Stimulated activated CD4-positive, alpha-beta T cell treated with anti-CD3 and anti-CD28 coated beads, Interleukin-12 subunit alpha, Interleukin-12 subunit beta, amount 100 ng/mL, for 24 hours (primary cell): ENCODE measurements at places on chromosomes 12 and 14.

GRCh38 chr12:67659292-67659691 lies 10.7 kb downstream of the DYRK2 start:
- no peak for DNase-seq

GRCh38 chr12:84150201-84150600 lies 762.4 kb downstream of the SLC6A15 start:
- no peak for DNase-seq

DNA sequence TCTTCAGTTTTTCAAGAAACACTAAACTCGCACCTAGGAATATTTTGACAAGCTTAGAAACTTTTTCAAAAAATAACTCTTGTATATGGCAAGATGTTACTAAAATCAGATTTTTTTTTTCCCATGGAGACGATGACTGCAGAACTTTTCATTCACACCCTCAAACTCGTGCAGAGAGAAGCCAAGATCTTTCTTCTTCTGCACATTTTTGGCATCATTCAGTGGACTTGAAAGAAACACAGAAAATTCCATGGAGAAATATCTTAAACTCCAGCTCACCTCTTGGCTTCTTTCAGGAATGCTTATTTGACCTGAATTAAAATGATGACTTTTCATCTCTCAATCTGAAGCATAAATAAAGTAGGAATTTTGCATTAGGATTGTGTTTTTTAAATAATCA lies 919.4 kb downstream of the NRXN3 start:
- DNase-seq = no peak

- DNase-seq = no peak
These were observed 14.3 kb downstream of the COCH start for GRCh38 chr14:30888480-30889243.

DNA sequence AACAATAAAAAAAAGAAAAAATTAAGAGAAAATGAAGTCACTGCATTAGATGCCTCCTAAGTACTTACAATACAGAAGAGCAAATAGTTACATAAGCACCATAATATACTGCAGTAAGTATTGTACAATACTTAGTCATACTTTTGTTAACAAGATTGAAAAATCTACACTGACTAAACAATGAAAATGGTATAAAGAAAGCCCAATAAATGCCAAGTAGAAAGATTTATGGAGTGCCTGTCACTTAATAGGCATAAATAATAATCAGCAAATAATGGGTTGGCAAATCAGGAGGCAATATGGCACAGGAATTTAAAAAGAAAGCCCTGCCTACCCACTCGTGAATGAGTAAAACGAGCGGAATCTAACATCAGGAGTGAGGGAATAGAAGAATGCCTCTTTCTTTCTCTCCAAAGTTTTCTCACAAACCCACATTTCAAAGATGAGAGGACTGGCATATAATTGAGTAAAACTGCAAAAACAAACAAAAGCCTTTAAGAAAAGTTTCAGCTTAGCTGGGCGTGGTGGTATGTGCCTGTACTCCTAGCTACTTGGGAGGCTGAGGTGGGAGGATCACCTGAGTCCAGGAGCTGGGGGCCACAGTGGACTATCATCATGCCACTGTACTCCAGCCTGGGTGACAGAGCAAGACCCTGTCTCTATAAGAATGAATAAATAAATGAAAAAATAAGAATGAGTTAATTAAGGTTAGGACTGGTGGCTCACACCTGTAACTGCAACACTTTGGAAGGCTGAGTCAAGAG lies 36.1 kb downstream of the CRY1 start:
- DNase-seq = no peak

DNA sequence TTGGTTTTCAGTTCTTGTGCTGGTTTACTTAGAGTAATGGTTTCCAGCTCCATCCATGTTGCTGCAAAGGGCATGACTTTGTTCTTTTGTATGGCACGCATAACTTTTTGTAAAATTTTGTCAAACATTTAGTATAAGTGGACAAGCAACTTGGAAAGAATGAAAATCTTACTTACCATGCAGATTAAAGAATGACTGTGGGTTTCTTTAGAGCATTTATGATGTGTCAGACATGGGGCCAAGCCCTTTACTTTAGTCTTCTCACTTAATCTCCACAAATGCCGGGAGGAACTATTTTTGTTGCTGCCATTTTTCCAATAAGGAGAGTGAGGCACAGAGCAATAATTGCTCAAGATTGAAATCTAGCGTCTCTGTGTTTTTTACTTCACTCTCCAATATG lies 652.5 kb upstream of the TBX3 start:
- DNase-seq = no peak

- DNase-seq = no peak
These were observed 50.6 kb upstream of the NUAK1 start for GRCh38 chr12:106189341-106189740.

DNA sequence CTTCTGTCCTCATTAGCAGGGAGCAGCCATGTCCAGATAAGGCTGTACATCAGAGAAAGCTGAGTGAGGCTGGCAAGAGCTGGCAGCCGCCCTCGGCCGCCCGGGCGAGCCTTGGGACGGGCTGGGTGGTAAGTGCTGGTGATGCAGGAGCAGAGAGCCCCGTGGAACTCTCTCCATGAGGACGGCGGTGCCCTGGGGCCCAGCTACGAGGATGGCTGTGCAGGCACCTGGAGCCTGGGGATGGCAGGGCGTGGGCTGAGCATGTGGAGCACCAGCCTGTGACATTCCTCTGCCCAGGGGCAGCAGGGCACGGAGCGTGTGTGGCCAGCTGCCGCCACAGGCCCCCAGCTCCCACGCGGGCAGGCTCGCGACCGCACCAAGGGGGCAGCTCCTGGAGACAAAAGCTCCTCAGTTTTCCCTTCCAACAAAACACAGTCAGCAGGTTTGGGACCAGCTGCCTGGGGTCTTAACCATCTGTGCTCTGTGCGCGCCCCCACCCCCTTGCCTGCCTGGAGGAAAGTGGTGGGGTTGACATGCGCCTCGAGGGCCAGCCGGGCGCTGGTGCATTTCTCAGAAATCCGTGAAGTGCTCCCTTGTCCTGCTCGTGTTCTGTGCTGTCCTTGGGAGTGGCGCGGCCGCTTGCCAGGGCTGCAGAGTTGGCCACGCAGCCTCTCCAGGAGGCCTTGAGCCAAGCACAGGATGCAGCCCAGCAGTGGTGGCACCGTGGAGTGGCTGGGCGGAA lies 21.4 kb downstream of the PACS2 start:
- no peak for DNase-seq

DNA sequence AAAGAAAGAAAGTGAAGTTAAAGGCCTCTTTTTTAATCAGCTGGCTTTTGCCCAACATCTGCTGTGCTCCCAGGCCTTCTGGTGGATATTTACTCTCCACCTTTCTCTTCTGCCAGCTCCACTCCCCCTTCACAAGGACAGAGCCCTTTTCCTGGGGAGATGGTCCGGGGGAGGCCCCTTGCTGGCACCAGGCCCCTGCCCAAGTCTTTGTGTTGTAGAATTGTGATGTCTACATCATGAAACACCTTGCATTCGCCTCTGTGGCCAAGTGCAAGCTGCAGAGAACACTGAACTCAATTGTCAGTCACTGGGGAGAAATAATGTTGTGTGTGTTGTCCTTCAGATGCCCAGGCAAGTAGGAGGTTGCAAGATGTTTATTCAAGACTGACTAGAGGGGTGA lies 150.3 kb downstream of the DPF3 start:
- DNase-seq = no peak

DNA sequence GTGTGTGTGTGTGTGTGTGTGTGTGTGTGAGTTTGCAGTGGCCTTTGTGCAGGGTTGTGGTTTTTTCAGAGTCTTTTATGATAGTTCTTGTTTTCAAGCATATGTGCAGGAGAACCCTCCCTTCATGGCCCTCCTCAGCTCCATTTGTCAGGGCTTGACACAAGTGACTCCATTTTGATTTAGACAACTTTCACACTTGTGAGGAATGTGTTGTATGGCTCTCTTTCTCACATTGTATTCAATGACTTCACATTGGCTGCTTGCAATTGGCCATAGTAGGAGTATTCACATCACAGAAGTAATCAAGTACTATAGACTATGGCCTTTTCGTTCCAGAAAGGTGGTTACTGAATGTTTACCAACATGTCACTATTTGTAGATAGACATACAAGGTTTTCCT lies 133.1 kb downstream of the SLC38A1 start:
- DNase-seq = no peak

- DNase-seq = no peak
These were observed 3.8 kb downstream of the IRAK4 start for GRCh38 chr12:43762596-43762995.

GRCh38 chr14:65042731-65043372 lies 56.2 kb downstream of the FNTB start:
- DNase-seq = no peak

- no peak for DNase-seq
These were observed 5.0 kb upstream of the EPS8 start for GRCh38 chr12:15794196-15794595.

DNA sequence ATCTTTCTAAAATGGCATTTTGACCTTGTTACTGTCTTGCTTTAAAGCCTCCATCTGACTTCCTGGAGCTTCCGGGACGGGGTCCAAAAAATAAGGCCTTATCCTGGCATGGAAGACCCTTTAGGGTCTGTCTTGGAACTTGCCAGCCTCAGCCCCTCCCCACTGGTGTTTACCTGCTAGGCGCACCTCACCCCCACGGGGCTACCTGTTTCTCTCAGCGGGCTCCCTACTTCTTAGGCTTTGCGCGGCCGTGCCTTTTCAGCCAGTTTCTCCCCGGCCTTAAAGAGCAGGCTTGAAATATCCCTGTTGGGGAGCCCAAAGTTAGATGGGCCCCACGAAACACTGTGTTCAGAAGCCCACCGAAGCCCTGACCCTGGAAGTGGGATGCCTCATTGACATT lies 5.1 kb downstream of the RTL1 start:
- DNase-seq = no peak

GRCh38 chr12:79769189-79769859 lies 78.6 kb upstream of the PAWR start:
- DNase-seq = no peak

GRCh38 chr12:40106655-40107054 lies 774 bp upstream of the SLC2A13 start:
- DNase-seq = no peak

DNA sequence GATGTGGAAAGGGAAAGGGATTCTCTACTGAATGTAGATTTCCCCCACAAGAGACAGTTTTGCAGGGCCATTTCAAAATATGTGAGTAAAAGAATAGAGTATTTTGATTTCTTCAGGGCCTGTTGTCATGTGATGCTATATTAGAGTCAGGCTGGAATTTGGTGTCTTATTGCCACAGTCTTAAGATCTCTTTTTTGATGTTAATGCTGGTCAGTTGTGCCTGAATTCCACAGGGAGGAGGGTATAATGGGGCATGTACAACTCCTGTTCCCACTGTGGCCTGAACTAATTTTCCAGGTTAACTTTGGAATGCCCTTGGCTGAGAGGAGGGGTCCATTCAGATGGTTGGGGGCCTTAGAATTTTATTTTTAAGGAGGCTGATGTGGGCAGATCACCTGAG lies 111.0 kb upstream of the MAX start:
- no peak for DNase-seq

GRCh38 chr12:18908191-18908590 lies 170.3 kb downstream of the CAPZA3 start:
- no peak for DNase-seq

- DNase-seq = no peak
These were observed 36.0 kb upstream of the BATF start for GRCh38 chr14:75486318-75486717.

DNA sequence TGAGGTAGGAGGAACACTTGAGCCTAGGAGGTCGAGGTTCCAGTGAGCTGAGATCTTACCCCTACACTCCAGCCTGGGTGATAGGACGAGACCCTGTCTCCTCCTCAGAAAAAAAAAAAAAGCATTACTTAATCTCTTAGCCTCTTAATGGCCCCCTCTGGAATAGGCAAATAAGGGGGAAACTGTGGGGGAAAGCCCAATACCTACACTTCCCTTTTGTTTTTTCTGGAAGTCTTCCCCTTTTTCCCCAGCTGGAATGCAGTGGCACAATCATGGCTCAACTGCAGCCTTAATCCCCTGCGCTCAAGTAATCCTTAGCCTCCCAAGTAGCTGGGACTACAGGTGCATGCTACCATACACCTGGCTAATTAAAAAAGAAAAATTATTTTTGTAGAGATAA lies 32.2 kb downstream of the RCOR1 start:
- no peak for DNase-seq

DNA sequence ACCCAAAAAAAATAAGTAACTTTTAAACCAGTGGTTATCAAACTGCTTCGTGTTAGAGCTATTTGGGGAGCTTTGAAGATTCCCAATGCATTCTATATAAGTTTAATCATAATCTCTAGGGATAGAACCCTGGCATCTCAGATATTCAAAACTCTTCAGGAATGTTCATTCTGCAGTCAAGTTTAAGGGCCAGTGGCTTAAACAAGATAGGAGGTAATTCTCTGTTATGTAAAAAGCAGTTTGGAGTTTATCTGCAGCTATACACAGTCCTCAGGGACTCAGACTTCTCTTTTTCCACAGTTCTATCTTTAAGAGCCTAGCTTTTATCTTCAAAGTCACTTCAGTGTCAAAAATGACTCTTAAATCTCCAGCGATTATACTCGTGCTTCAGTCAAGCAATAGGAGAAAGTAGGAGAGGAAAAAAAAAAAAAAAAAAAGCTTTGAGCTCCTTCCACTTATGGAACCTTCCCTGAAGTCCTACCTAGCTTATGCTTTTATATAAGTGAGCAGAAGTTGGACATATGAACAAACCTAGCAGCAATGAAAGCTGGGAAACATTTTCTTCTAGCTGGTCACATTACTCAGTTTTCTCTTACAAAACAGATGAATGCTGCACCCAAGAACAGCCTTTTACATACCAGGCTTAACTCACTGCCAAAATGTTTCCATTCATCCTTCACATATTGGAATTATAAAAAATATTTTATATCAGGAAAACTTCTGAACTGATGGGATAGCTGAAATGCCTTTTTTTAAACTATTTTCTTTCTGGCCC lies 302.8 kb downstream of the FSCB start:
- no peak for DNase-seq

DNA sequence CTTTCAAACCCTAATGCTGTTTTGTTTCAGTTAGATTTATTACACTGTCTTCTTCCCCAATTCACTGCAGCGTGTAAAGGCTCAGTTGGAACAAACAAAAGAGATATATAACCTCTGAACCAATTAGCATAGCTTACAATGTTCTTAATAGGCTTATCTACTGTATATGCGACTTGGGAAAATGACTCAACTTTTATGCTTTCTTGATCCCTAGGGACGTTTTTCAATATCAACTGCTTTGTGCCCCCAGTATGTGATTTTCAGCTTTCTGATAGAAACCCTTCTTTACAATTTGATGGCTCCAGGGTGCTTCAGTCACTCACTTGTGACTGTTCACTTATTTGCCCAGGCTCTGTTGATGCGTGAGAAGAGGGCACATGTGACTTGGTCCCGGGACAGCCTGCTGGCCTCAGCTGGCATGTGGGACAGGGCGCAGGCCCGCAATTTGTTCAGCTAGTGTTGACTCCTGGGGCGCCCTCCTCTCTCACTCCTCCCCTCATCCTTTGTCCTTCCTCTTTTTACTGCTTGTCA lies 107.1 kb downstream of the TMTC2 start:
- DNase-seq = no peak

DNA sequence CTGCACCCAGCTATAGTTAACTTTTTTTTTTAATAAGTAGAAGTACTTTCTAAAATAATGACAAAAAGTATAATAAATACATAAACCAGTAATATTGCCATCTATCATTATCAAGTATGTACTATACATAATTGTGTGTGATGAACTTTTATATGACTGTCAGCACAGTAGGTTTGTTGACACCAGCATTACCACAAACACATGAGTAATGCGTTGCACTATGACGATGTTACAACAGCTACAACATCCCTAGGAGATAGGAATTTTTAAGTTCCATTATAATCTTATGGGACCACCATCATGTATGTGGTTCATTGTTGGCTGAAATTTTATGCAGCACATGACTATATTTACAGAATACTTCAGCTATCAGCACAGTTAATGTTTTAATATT lies 62.9 kb upstream of the VSX2 start:
- DNase-seq = no peak

GRCh38 chr12:56205445-56205844 lies 16.2 kb upstream of the SMARCC2 start:
- DNase-seq = no peak
